ENCODE measurements at places on chromosomes 16 and 17.

- no peak for DNase-seq
These were observed 51.3 kb upstream of the MRPS23 start for GRCh38 chr17:57900991-57901743.

DNA sequence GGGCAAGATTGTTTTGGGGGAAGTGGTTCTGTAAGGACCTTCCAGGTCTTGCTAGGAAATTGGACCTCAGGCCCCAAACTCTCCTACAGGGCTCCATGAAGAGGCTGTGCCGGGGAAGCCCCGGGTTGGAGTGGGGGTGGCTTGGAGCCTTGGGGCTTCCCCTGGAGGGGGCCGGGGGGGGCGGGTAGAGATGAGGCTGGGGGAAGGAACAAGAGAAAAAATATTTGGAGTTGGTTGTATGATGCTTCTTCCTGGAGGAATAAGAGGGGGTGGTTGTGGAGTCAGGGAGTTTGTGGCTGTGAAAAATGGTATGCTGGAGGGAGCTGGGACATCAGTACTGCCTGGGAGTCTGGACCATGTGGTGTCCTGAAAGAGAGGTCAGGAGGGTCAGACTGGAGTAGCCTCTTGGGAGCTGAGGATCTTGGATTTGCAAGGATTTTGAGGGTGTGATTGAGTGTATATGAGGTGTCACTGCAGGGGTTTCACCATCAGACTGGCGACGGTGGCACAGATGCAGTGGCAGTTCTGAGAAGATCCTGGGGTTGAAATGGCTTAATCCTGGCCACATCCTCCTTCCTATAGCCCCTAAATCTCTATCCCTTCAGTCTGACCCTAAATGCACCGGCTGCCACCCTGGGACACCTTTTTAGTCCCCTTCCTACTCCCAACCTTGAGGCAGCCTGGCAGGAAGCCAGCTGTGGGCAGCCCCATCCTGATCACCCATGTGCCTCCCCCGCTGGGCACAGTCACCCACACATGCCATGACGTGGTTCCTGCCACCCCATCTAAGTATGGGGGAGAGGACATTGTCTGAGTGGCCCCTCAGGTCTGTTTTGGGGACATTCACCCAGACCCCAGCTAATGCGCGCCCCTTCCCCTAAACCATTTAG, 10.9 kb downstream of the RARA start:
- peak; percentile 48 for DNase-seq

GRCh38 chr16:56753410-56753809, 23.5 kb downstream of the NUP93 start:
- DNase-seq, result no peak

DNA sequence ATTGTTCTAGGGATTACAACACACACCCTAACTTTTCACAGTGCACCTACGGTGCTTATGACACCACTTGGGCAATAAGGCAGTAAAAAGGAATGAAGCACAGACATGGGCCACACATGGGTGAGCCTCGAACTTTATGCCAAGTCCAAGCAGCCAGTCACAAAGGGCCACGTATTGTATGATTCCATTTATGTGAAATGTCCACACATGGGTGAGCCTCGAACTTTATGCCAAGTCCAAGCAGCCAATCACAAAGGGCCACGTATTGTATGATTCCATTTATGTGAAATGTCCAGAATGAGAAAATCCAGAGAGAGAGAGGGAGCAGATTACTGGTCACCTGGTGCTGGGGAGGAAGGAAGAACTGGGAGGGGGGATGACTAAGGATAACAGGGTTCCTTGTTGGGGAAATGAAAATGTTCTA, 22.2 kb downstream of the RMI2 start:
- no peak for DNase-seq

DNA sequence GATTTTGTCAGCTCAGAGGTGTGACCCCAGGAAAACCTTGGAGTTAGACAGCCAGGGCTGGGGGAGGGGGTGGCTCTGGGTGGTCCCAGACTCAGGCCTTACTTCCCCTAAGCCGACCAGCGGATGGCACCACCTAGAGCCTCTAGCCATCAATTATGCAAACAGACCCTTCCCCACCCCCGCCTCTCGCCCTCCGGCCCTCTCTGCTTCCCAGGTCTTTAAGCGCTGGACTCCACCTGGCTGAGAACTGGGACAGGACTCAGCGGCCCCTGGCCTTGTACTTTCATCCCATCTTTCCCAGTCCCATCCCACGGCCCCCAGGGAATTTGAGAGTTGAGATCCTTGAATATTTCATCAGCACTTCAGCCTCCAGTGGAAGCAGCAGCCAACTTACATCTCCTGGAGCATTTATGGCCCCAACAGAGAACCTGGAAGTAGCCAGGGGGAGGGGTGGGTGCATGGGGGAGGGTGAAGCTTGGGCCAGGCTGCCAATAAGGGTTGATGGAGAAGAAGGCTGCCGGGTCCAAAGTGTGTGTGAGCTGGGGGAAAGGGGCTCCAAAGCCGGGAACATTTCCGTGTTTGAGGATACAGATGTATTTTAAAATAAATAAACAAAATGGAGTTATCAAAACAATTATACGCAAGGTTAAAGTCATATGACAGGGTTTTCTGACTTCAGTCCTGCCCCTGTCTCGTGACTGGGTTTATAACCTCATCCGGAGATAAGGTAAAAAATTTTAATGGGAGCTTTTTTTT, 7.5 kb upstream of the JUP start:
- DNase-seq, result no peak

GRCh38 chr17:71251951-71252350, 868.9 kb upstream of the SOX9 start:
- no peak for DNase-seq

Measured in activated T-cell treated with anti-CD3 and anti-CD28 coated beads for 24 hours (primary cell).